NCI-H2029 treated with DMSO at 0.1 percent for 48 hours (cell line): ENCODE measurements at places on chromosomes 1 and 21.

DNA sequence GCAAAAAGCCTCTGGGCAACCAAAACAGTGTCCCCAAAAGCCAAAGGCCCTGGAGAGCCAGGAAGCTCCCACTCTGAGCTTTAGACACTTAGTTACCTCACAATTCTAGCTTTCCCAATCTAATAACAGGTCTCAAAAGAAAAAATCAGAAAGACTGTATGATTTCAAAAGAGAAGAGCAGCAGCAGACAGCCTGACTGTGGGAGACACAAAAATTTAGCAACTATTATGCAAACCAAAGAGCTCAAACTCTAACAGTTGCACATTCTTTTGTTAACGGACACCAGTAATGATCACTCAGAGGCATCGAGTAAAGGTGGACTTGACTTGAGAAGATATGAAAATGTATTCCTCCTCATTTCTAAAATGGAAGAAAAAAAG, 160.1 kb downstream of the SLC45A1 start:
- no peak for DNase-seq

GRCh38 chr1:73009938-73010337, 727.6 kb upstream of the NEGR1 start:
- no peak for DNase-seq

DNA sequence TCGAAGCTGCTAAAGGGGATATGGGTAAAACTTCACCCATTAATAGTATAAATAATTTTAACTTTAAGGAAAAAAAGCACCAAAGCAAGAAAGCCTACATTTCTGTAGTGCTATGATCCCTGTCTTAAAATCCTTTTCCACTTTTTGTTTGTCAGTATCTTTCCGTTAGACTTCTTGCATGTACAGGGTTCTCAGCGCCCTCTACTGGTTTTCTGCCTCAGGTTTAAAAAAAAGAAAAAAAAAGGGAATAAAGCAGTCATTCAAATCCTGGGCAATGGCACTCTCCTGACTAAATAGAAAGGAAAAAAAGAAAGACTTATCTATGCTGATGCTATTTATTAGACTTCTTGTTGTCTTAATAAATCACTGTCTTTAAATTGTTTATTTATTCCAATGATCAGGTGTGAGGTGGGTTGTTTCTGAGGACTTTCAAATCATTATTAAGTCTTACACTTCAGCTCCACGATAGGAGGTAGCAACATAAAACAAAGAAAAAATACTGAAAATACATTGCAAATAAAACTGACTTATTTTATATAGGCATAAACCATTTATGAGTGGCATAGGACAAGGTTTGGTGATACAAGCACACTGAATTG, 475.4 kb upstream of the NR5A2 start:
- no peak for DNase-seq

- no peak for DNase-seq
Observed at GRCh38 chr1:240395336-240395735, 216.6 kb downstream of the GREM2 start.

DNA sequence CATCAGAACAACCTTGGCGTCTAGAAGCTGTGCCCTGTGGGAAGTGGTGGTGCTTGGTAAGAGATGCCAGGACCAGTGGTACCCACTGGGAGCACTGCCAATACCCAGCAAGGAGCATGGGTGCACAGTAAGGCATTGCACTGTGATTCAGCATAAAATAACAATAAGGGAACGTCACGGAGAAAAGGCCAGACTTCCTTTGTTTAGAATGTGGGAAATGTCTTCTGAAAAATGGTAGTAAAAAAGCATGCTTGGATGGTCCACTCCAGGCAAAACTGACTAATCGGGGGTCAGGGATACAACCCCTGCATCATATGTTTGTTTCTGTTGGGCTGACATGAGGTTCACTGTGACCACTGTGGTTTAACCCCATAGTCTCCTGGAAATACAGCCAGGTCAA, 14.7 kb downstream of the METTL18 start:
- DNase-seq, result no peak

DNA sequence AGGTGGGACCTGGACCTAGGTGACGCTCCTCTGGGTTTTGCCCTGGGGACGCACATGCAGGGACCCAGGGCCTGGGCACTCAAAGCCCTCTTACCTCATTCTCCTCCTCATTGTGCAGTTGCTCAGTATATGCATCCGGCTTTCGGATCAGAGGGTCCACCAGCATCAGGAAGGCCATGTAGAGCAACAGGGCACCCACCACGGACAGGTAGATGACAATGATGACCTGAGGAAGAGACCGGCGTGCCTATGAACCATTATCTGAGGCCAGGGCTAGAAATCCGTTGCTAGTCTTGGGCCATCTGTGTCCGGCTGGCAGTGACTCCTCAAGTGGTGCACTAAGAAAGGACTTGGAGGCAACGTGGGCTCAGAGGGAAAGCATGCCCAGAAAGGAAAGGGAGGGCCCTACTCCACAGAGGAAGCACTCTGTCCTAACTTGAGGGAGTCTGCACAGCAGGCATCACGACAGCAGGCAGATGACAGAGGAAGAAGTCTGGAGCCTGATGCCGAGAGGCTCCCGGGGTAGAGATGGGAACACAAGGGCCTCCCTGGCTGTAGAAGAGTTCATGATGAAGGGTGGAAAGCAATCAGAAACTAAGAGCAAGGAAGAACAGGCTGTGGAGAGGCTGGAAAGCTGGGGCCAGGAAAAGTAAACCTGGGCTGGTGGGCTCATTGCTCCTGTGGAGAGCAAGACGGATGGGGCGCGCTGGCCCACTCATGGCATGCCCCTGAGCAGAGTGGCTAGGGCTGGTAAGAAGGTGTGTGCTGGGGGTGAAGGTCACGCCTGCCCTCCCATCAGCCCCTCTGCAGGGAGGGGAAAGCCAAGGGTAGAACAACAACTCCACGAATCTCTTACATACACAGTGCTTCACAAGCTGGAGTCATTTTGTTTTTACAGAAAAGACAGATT, 10.3 kb downstream of the TMEM9 start:
- DNase-seq, result no peak

DNA sequence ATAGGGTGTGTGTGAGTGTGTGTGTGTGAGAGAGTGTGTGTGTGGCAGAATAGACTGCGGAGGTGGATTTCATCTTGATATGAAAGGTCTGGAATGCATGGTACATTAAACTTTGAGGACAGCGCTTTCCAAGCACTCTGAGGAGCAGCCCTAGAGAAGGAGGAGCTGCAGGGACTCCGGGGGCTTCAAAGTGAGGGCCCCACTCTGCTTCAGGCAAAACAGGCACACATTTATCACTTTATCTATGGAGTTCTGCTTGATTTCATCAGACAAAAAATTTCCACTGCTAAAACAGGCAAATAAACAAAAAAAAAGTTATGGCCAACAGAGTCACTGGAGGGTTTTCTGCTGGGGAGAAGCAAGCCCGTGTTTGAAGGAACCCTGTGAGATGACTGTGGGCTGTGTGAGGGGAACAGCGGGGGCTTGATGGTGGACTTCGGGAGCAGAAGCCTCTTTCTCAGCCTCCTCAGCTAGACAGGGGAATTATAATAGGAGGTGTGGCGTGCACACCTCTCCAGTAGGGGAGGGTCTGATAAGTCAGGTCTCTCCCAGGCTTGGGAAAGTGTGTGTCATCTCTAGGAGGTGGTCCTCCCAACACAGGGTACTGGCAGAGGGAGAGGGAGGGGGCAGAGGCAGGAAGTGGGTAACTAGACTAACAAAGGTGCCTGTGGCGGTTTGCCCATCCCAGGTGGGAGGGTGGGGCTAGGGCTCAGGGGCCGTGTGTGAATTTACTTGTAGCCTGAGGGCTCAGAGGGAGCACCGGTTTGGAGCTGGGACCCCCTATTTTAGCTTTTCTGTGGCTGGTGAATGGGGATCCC, 18.3 kb upstream of the HDAC1 start:
- DNase-seq, result no peak

DNA sequence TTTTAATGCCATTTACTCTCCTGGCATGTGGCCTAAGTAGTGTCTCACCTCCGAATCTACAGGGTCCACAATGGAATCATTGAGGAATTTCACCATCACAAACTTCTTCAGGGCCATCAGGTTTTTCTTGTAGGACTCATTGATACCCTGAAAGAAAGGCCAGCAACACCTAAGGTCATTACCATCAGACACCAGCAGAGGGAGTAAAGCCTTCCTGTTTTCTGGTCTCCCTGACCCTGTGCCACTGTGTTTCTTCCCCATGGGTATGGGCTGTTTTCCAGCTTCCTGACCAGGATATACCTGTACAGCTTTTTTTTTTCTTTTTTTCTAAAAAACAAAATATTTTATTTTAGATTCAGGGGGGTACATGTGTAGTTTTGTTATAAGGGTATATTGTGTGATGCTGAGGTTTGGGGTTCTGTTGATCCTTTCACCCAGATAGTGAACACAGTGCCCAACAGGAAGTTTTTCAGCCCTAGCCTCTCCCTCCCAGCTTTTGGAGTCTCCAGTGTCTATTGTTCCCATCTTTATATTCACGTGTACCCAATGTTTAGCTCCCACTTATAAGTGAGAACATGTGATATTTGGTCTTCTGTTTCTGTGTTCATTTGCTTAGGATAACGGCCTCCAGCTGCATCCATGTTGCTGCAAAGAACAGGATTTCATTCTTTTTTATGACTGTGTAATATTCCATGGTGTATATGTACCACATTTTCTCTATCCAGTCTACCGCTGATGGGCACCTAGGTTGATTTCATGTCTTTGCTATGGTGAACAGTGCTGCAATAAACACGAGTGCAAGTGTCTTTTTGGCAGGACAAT, 18.3 kb downstream of the PPT1 start:
- peak; percentile 99 for DNase-seq

DNA sequence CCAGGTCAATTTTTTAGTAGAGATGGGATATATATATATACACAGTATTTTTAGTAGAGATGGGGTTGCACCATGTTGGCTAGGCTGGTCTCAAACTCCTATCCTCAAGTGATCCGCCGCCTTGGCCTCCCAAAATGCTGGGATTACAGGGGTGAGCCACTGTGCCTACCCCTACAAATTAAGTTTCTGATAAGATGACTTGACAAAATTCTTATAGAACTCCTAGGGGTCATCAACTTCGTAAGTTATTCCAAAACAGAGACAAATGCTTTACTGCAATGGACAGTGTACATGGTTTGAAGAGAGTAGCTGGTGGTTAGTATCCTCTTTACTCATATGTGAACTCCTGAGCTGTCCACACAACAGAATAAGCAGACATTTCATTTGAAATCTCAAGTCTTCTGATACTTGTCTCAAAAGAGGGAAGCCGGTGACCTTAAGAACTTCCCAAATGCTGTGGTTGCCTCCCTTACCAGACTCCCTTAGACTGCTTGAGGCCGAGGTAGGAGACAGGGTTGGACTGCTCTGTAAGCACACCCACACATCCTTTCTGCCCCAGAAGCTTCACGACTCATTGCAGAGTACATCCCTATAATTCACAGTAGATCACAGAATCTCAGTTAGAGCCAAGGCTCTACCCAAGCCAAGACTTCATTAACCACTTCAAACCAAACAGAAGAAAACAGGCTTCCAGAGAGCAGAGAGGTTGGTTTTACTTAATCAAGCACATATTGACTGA, 244.1 kb upstream of the IRF2BP2 start:
- DNase-seq, result no peak

DNA sequence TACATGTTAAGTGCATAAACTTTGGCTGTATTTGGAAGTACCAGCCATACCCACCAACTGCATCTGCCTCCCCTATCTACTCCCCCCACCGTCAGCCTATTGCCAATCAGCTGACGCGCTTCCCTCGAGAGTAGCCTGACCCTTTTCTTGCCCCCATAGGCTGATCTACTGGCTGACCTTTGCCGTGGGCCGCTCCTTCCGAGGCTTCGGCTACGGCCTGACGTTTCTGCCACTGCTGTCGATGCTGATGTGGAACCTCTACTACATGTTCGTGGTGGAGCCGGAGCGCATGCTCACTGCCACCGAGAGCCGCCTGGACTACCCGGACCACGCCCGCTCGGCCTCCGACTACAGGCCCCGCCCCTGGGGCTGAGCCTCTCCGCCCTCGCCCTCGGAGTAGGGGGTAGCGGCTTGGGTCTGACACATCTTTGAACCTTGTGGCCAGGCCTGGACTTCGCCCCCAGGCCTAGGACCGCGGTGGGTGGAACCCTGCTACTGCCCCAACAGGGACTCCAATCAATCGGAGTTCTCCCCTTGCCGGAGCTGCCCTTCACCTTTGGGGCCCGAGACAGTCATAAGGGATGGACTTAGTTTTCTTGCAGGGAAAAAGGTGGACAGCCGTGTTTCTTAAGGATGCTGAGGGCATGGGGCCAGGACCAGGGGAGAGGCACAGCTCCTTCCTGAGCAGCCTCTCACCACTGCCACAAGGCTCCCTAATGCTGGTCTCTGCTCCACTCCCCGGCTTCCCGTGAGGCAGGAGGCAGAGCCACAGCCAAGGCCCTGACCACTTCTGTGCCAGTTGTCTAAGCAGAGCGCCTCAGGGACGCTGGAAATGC, 4.0 kb downstream of the GLMP start:
- DNase-seq, result peak; percentile 55

GRCh38 chr1:169133801-169134502, 27.5 kb downstream of the ATP1B1 start:
- no peak for DNase-seq

GRCh38 chr1:185674201-185674600, 60.0 kb upstream of the HMCN1 start:
- peak; percentile 39 for DNase-seq

DNA sequence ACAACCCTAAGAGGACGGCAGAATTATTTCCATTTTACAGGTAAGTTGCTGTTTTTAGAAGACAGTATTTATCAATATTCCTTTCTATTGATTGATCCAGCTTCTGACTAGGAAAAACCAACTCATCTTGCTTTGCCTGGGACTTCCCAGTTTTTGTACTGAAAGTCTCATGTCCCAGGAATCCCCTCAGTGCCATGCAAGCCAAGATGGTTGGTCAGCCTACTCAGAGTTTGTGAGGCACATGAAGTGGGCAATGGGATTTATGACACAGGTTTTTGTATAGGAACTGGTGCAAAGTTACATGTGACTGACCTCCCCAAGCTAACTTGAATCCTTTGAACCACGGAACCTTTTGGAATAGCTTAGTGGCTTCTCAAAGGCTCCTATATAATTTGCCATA, 45.5 kb downstream of the GNG12 start:
- DNase-seq, result no peak

GRCh38 chr1:25695090-25695770, 78.6 kb downstream of the MAN1C1 start:
- no peak for DNase-seq

GRCh38 chr1:25128121-25128621, 104.1 kb downstream of the SYF2 start:
- no peak for DNase-seq

- DNase-seq, result no peak
Observed at GRCh38 chr1:228783418-228784040, 48.2 kb downstream of the RHOU start.

DNA sequence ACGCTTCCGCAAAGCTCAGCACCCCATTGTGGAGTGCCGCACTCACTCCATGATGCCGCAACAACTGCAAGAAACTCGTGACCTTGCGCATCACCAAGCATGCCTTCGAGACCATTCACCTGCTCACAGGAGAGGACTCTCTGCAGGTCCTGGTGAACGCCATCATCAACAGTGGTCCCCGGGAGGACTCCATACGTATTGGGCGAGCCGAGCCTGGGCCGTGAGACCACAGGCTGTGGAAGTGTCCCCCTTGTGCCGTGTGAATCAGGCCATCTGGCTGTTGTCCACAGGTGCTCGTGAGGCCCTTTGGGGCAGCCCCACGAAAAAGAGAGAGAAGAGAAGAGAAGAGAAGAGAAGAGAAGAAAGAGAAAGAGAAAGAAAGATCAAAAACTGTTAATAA, 23.2 kb downstream of the SPATA45 start:
- DNase-seq, result no peak
